ENCODE measurements at places on chromosomes 16 and 17.

- no peak for DNase-seq
These were observed 16.7 kb upstream of the USP36 start for GRCh38 chr17:78857266-78857665.

GRCh38 chr17:64982139-64982915, 63.0 kb upstream of the LRRC37A3 start:
- DNase-seq, result no peak

DNA sequence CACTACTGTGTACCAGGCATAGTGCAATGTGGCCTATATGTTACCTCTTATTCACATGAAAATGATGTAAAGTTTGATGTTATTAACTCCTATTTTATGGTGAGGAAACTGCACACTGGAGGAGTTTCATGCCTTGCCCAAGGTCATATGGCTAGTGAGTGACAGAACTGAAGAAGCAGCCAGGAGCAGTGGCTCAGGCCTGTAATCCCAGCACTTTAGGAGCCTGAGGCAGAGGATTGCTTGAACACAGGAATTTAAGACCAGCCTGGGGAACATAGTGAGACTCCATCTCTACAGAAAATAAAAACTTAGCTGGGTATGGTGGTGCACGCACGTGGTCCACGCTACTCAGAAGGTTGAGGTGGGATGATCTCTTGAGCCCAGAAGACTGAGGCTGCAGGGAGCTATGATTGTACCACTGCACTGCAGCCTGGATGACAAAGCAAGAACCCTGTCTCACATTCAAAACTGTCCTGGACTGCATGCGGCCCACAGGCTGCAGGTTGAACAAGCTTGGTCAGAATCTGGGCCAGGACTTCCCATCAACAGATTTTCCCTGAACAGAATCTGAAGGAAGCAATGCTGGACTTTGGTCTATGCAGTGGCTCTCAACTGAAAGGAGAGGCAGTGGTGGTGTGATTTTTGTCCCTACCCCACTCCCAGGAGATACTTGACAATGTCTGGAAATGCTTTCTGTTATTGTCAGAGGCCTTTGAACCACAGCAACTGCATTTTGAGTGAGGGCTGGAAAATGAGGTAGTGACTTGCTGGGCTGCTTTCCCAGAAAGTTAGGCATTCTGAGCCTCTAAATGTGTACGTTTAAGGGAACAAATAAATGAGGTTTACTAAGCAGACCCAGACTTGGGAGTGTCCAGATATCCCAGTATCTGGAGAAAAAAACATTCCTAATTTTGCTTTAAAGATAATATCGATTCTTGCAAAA, 479.5 kb downstream of the TMEM114 start:
- no peak for DNase-seq

DNA sequence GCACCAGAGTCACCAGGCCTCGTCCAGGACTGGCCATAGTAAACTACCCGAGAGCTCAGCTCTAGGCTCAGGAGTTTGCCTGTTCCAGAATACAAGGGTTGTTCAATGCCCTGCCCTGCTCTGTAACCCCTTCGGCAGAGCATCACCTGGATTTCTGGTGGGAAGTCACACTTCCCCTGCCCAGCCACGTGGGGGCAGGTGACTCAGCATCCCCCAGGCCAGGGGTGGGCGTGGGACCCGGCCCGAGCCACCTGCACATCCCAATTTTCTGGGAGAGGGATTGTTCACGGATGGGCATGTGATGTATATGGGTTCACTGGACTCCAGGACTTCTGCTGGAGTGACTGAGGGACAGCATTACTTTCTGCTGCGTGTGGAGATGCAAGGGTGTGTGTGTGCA, 25.8 kb downstream of the COX4I1 start:
- no peak for DNase-seq

GRCh38 chr16:50425648-50426047, 56.9 kb upstream of the BRD7 start:
- DNase-seq, result no peak

DNA sequence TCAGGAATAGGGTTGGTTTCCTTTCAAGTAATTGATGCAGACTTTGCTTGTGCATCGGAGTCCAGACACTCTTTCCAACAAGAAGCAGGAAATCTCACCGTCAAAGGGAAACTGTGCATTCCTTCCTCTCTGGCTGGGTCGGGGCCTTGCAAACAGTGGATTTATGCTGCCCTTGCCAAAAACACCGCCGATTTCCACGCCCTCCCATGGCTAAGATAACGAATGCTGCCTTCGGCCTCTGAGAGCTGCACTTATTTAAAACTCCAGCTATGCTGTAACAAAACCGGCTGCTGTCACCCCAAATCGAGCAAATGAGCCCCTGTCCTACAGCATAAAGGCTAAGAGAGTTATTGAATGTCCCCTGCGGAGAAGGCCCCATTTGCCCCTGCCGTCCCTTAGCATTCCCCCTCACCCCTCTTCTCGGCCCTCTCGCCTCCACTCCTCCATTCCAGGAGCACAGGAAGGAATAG, 275.5 kb upstream of the IRX5 start:
- peak; percentile 70 for DNase-seq

GRCh38 chr17:2237950-2238349, 65.6 kb downstream of the SMG6 start:
- no peak for DNase-seq

DNA sequence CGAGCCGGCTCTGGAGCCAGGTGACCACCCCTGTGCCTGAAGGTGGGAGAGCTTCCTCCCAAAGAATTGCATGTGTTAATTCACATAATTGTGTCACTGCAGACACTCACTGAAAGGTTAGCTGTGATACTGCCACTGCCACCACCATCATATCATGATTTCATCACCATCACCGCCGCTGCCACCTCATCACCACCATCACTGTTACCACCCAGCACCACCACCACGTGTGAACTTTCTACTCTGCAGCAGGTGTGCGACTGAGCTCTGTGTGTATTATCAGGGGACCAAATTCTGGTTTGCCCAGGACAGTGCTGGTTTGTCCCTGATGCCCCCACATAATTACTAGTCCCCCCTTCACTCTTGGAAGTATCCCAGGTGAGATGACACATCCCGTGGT, 15.2 kb downstream of the BCAR1 start:
- no peak for DNase-seq

DNA sequence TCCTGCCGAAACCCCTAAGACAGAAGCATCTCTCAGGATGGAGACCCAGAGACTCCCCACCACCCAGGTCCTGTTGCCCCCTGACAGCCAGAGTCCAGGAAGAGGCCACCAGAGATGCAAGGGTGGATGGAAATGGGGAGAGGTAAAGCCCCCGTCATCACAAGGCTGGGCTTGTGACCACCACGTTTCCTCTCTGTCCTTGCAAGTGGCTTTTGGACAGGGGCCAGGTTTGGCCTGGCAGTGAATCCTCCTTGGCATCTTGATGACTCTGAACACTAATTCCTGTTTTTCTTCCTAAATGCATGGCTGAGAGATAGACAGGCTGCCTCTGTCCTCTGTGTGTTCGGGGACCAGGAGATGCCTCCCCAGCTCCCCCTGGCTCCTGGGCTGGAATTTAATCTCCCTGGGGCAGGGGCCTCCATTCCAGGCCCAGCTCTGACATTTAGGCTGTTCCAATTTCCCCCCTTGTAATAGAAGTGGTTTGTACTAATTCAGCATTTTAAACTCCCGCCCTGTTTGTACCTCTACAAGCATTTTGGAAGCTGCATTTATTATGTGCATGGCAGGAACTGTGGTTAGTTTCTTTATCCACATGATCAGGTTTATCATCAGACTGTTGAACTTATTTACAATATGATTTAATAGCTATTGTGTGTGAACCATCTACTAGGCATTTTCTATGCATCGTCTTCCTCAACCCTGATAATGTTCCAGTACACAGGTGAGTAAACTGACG, 116.1 kb upstream of the IRX6 start:
- no peak for DNase-seq

Data from left cardiac atrium (tissue), 4 donors.